Midbrain (tissue), 1 donor: ENCODE measurements at places on chromosomes 13 and 19.

DNA sequence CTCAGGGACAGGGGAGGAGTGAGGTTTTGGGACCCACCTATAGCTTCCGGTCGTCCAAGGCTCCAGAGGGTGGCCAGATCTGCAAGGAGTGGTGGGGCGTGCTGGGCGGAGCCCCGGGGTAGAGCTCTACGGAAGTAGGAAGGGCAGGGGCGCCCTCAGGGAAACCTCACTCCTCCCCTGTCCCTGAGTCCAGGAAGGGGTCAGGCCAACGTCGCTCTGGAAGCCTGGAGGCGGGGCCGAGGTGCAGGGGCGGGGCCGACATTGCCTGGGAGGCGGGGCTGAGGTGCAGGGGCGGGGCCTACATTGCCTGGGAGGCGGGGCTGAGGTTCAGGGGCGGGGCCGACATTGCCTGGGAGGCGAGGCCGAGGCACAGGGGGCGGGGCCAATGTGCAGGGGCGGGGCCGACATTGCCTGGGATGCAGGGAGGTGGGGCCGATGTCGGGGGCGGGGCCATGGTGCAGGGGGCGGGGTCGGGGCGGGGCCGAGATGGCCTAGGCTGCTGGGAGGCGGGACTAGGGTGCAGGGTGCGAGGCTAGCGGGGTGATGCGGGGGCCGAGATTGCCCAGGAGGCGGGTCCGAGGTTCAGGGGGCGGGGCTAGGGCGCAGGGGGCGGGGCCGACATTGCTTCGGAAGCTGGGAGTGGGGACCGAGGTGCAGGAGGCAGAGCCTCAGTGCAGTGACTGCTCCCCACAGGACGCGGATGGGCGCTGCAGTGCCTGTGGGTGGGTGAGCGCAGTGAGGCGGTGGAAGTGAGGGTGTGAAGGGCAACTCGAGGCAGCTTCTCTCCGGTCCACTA lies 4.9 kb upstream of the PALM start:
- no peak for DNase-seq

GRCh38 chr13:66040506-66040905 lies 1189.6 kb downstream of the PCDH9 start:
- DNase-seq, result no peak

DNA sequence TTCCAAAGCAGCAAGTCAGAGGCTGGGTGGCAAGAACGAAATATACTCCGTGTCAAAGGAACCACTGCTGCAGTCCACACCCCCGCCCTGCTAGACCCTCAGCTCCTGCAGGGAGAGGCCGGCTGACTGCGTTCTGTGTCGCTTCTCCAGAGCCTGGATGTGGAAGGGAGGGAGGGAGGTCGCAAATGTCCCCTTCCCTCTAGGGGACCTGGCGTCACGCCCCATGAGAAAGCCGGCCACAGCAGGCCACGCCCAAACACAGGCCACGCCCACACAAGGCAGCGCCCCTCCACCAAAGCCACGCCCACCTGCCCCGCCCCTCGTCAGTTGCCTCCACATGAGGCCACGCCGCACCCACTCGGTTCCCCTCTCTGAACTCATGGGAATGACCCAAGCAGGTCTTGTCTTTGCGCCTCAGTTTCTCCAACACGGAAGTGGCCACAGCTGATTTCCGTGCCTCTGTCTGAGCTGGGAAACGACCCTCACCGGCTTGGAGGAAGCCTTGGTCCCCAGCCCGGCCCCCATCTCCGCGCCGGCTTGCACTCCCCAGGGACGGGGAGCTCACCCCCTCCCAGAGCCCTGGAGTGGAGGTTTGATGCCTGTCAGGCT lies 38.4 kb upstream of the TCF3 start:
- DNase-seq, result no peak

- DNase-seq, result no peak
These were observed 2.7 kb downstream of the SIX5 start for GRCh38 chr19:45766296-45766868.

DNA sequence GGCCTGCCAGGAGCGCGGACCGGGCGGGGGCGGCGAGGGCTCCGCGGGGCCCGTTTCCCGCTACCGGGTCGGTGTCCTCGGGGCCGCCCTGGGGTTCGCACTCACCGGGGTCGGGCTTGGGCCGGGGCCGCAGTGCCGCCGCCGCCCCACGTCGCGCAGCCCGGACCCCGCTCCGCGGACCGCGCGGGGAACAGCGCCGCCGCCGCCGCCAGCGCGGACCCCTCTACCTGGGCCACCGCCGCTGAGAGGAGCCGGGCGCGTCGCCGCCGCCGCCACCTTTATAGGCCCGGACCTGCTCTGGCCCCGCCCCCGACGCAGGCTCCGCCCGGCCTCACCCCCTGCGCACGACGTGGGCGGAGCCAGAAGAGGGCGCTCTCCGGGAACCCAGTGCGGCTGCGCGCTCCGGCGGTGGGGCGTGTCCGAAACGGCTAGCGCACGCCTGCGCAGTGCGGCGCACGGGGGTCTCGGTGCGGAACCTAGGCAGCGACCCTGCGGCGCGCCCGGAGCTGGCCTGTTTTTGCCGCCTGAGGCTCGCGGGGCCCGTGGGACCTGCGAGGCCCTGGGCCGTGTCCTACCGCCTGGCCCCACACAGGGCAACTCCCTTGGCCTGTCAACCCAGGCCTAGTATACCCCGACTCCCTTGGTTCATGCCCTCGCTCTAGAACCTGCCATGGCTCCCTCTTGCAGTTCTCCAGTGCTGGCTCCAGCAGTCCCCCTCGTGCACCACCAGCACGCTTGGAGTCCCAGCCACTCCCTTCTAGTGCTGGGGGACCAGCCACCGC lies at the start of gene MKNK2:
MKNK2 (minus strand) TSS at position 254 of the 782 bp plus-strand sequence. CDS start 393 bp downstream, outside the sequence.
- DNase-seq, result peak; percentile 95

DNA sequence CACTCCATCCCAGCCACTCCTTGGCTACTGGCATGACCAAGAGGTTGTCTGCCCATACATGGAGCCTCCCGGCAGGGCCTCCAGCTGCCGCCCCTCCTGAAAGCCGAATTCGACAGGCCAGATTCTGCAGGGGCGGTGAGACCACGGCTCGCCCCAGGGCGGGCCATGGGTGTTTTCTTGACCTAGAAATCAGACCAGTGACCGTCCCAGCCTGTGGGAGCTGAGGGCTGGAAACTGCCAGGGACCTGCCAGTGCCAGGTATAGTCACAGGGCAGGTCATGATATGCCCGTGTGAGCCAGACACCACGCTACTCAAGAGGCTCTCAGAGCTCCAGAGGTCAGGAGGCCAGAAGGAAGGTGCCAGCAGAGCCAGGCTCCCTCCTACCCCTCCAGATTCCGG lies 16.8 kb downstream of the DAPK3 start:
- no peak for DNase-seq
